ENCODE measurements at places on chromosomes 7 and 10.
A peak's percentile ranks its signal among the peaks of the same experiment; 100 is the strongest.

DNA sequence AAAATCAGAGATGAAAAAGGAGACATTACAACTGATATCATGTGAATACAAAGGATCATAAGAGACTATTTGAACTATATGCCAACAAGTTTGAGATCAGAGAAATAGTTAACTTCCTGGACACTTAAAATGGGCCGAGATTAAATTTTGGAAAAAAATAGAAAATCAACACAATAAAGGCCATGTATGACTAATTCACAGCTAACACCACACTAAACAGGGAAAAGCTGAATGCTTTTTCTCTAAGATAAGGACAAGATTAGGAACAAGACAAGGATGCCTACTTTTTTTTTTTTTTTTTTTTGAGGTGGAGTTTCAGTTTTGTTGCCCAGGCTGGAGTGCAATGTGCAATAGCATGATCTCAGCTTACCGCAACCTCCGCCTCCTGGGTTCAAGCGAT lies 151.4 kb upstream of the MAGI2 start:
- no peak overlapping the region for H3K27ac ChIP-seq
- H3K4me1 ChIP-seq, result no peaks in the 10 kb centered on the region
- no peak overlapping the region for H3K4me3 ChIP-seq
- H3K27me3 ChIP-seq, result no peaks in the 10 kb centered on the region
- no peaks in the 10 kb centered on the region for H3K36me3 ChIP-seq

DNA sequence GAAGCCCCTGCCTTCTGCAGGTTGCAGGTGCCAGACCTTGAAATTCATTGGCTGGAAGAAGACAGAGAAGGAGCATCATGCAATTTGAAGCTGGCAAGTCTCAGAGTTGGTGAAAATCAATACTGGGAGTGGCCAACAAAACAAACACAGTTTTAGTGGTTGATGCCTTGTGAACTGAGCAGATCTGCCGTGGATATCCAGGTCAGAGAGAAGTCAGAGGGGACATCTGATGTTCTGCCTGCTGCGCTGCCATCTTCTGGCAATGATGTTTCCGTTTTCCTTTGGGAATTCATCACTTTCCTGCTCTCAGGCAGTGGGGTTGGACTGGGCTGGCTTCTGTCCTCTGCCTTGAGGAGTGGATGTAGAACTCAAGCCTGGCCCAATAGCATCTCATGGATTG lies 132.0 kb downstream of the RPS24 start:
- H3K4me1 ChIP-seq, result no peaks in the 10 kb centered on the region
- H3K27ac ChIP-seq, result no peak overlapping the region
- no peak overlapping the region for H3K4me3 ChIP-seq
- DNase-seq, result no peak
- H3K27me3 ChIP-seq, result no peaks in the 10 kb centered on the region

DNA sequence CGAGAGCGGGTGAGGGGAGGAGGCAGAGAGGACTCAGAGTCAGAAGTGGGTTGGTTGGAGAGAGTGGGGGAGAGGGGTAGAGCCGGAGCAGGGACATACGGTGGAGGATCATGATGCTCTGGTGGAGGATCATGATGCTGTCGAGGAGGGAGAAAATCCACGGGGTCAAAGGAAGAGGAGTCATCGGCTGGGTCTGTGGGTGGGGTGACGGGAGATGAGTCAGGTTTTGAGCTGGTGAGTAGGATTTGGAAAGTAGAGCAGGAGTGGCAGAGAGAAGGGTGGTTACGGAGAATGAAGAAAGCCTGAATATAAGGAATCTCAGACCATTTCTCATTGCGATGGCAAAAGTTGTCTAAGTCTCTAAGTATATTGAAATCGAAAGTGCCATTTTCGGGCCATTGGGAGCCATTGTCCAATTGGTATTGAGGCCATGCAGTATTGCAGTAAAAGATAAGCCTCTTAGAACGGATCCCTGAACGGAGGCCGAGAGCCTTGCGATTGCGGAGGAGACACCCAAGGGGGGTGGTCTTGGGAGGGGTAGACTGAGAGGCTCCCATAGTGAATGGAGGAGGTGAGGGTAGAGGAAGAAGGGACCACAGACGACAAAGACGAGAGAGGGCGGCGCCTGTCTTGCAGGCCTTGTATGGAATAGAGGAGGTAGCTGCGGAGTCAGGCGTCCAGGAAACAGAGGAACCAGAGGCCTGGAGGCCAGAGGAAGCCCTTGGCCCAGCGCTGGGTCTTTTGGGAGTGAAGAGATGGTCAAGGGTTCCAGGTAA lies 23.8 kb downstream of the SCIN start:
- no peaks in the 10 kb centered on the region for H3K36me3 ChIP-seq
- H3K4me1 ChIP-seq, result no peaks in the 10 kb centered on the region
- no peak overlapping the region for H3K27ac ChIP-seq

DNA sequence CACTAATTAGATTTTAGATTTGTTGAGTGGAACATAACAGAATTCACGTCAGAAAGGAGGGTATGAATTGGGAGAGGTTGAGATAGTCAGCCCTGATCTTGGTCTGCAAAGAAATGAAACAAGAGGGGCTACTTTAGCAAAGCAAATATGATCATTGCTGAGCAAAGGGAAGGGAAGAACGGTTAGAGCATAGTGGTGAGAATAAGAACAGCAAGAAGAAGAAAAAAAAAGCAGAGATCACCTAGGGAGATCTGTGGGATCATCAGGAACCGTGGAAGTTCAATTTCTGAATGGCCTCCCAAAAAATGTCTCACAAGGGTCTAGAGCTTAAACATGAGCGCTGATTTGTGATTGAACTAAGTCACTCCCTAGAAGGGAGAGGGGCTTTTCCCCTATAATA lies 156.1 kb downstream of the DGKI start:
- no peaks in the 10 kb centered on the region for H3K27me3 ChIP-seq
- no peak overlapping the region for H3K27ac ChIP-seq
- H3K4me3 ChIP-seq, result no peak overlapping the region

- DNase-seq, result no peak
- no peaks in the 10 kb centered on the region for H3K4me1 ChIP-seq
- H3K36me3 ChIP-seq, result no peaks in the 10 kb centered on the region
- no peak within 1 kb of the TSS for H3K4me3 ChIP-seq
These were observed at the start of gene SPAG6 for GRCh38 chr10:22345301-22346095. SPAG6 (plus strand) TSS chr10:22345496; CDS start chr10:22345612, 116 bp downstream.

DNA sequence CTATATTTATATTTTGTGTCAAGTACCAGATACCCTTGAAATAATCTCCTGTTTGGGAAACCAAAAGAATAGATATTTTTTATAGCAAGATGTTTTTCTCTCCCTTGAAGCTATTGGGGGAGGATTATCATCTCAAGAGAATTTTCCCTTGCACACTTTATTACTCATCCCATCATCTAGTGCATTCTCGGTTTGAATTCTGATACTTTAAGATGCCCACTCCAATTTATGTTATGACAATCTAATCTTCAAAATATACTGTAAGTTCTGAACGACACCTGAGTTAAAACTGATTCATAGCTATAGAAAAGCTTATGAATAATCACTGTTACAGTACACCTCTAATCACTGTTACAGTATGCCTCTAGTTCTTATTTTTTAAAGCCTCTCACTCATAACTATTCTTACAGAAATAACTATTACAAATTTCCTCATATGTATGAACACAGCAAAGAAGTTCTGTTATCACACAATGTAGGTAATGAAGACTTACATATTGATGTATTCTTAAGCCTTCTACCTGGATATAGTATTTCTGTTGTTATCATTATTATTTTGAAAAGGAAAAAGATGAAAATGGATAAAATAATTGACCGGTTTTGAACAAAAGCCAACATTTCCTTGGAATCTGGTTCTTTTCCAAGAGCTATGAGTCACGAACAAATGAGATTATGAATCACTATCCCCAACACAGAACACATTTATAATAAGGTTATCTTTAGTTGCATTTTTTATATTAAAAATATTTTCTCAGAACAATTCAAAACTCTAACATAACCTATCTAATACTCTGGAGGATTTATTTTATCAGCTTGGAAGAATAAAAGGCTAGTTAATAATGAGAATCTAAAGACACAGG lies 72.3 kb upstream of the FAM13C start:
- H3K36me3 ChIP-seq, result no peaks in the 10 kb centered on the region
- H3K27me3 ChIP-seq, result peaks cover 3% of the 10 kb centered on the region
- H3K4me3 ChIP-seq, result no peak overlapping the region
- peak overlapping the region; percentile 61 for H3K27ac ChIP-seq

GRCh38 chr7:53518319-53518718 lies 482.9 kb downstream of the POM121L12 start:
- H3K27ac ChIP-seq, result no peak overlapping the region
- no peak for DNase-seq
- H3K36me3 ChIP-seq, result no peaks in the 10 kb centered on the region
- no peaks in the 10 kb centered on the region for H3K4me1 ChIP-seq
- peaks cover 2% of the 10 kb centered on the region for H3K27me3 ChIP-seq

- no peaks in the 10 kb centered on the region for H3K27me3 ChIP-seq
- DNase-seq, result no peak
- H3K36me3 ChIP-seq, result no peaks in the 10 kb centered on the region
- no peak overlapping the region for H3K4me3 ChIP-seq
- H3K27ac ChIP-seq, result no peak overlapping the region
These were observed 294.8 kb downstream of the MDFIC start for GRCh38 chr7:115216652-115217051.

- DNase-seq, result no peak
- no peaks in the 10 kb centered on the region for H3K4me1 ChIP-seq
- no peaks in the 10 kb centered on the region for H3K27me3 ChIP-seq
- H3K36me3 ChIP-seq, result no peaks in the 10 kb centered on the region
These were observed 43.2 kb downstream of the ZNF467 start for GRCh38 chr7:149729983-149730801.

DNA sequence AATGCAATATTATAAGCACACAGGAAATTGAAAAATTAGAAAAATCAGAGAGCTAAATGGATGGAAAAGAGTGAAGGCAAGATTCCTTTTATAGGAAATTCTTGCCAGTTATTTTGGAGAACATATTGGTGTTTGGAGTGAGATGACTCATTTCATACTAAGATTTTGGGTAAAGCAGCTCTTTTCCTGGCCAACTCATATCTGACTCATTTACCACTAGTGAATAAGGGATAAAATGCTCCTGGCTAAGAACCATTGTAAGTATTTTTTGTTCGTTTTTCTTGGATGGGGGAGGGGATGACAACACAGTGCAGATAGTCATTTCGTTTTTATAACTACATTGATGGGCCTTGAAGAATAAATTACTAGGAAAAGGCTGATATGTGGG lies 139.3 kb downstream of the TWIST1 start:
- no peak overlapping the region for H3K4me3 ChIP-seq
- H3K27me3 ChIP-seq, result no peaks in the 10 kb centered on the region

DNA sequence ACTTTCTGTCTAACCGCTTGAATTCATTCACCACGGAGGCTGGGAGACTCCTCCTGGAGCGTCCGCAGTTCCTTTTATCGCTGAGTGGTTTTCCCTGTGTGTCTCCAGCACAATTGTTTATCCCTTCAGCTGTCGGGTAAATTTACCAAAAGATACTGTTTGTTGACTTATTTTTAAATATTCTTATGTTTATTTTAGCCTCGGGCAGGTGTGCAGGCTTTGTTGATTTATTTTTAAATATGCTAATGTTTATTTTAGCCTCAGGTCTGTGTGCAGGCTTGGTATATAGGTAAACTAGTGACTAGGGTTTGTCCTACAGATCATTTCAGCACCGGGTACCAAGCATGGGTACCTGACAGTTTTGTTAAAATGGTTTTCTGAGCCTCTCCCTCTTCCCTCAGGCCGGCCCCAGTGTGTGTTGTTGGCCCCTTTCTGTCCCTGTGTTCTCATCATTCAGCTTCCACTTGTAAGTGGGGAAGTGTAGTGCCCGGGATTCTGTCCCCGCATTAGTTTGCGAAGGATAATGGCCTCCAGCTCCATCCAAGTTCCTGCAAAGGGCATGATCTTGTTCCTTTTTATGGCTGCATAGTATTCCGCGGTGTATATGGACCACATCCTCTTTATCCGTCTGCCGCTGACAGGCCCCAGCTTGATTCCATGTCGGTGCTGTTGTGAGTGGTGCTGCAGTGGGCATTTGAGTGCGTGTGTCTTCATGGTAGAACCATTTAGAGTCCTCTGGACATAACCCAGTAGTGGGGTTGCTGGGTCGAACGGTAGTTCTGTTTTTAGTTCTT lies 5.3 kb downstream of the GET4 start:
- peaks cover 2% of the 10 kb centered on the region for H3K4me1 ChIP-seq
- no peaks in the 10 kb centered on the region for H3K27me3 ChIP-seq
- no peak overlapping the region for H3K27ac ChIP-seq
- H3K36me3 ChIP-seq, result peaks cover 26% of the 10 kb centered on the region
- no peak overlapping the region for H3K4me3 ChIP-seq

GRCh38 chr10:89086801-89087521 lies 96.4 kb downstream of the FAS start:
- no peak for DNase-seq
- H3K36me3 ChIP-seq, result no peaks in the 10 kb centered on the region
- H3K4me3 ChIP-seq, result no peak overlapping the region
- no peak overlapping the region for H3K27ac ChIP-seq
- H3K4me1 ChIP-seq, result no peaks in the 10 kb centered on the region

DNA sequence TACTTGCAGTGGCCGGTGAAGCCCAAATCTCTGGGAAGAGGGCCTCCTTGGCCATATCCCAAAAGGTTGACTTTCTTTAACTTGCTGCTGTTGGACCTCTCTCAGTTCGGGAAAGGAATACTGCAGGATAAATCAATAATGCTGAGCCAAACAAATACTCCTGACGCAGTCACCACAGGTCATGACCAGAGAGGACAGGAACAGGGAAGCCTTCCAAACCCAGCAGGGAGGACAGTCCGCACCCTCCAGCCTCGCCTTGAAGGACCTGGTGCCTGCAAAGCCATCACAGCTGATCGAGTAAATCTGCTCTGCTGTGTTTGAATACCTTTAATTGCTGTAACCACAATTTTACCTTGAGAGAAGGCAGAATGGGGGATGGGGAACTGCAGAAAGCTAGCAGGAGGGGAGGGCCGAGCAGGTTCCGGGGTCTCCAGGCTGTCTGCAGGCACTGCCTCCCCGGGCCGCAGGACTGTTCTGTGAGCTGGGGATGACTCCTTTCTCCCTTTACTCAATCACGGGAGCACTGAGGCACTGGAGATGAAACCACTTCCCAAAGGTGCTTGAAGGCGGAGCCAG lies 20.8 kb upstream of the INSIG1 start:
- no peak for DNase-seq
- no peaks in the 10 kb centered on the region for H3K27me3 ChIP-seq
- H3K4me3 ChIP-seq, result no peak overlapping the region
- no peak overlapping the region for H3K27ac ChIP-seq

DNA sequence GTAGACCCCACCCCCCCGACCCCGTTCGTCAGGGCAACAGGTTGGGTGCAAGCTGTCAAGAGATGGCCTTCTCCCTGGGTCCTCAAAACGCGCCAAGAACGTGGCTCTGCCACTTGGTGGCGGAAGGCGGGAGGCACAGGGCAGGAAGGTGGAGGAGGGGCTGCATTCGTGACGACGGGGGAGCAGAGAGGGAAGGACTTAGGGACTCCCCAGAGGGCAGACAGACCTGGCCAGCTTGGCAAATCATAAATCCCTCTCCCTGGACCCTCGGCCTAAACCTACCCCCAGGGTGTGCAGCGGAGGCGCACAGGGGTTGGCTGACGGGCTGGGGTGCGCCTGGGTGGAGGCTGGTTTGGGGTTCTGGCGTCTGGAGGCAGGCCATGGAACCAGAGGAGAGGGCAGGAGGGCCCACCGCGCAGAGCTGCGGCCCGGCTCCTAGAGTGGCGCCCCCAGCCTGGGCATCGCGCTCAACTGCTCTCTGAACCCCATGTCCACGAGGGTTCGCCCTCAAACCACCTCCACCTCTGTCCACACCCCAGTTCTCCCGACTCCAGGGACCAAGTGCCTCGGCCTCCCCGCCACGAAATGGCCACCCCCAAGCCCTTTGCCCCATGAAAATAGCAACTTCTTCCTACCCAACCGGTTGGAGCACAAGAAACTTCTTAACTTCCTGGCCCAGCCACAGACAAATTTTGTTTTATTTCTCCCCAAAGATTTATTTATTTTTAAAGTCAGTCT lies 10.8 kb upstream of the GATA3 start:
- H3K36me3 ChIP-seq, result no peaks in the 10 kb centered on the region
- peaks cover 8% of the 10 kb centered on the region for H3K27me3 ChIP-seq
- no peak overlapping the region for H3K4me3 ChIP-seq
- H3K4me1 ChIP-seq, result no peaks in the 10 kb centered on the region
- H3K27ac ChIP-seq, result no peak overlapping the region
- no peak for DNase-seq
